ENCODE measurements at places on chromosomes 1 and 21. TPM values are rescaled to one million over a fixed set of nuclear protein-coding genes. Genes with fewer than 3 reads are reported as not detected.

GRCh38 chr1:47186267-47187185 is 3.3 kb downstream of the PDZK1IP1 start:
- no peak overlapping the region for H3K4me3 ChIP-seq
- no peak for DNase-seq
- no peaks in the 10 kb centered on the region for H3K27me3 ChIP-seq

RUNX1 gene
- total RNA-seq = 61.6 TPM

NID1 gene
- total RNA-seq = not detected

SNRPE gene
- 201 TPM for total RNA-seq

MXRA8 gene
- 0.80 TPM for total RNA-seq

DNA sequence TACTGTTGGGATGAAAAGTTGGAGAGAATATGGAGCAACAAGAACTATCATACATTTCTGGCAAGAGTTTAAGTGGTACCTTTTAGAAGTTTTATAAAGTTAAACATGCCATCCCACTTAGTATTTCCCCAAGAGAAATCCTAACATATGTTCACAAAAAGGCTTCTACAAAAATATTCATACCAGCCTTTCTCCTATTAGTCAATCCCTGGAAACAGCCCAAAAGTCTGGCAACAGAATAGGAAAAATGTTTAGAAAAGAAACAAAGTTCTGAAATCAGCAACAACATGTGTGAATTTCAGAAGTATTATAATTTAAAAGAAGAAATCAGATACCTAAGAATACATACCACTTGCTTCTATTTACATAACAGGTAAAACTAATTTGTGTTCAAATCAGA is 271.0 kb downstream of the DSCAM start:
- H3K4me1 ChIP-seq = no peaks in the 10 kb centered on the region
- H3K36me3 ChIP-seq = no peaks in the 10 kb centered on the region
- H3K4me3 ChIP-seq = no peak overlapping the region

SRSF11 gene
- total RNA-seq = 153 TPM

DNA sequence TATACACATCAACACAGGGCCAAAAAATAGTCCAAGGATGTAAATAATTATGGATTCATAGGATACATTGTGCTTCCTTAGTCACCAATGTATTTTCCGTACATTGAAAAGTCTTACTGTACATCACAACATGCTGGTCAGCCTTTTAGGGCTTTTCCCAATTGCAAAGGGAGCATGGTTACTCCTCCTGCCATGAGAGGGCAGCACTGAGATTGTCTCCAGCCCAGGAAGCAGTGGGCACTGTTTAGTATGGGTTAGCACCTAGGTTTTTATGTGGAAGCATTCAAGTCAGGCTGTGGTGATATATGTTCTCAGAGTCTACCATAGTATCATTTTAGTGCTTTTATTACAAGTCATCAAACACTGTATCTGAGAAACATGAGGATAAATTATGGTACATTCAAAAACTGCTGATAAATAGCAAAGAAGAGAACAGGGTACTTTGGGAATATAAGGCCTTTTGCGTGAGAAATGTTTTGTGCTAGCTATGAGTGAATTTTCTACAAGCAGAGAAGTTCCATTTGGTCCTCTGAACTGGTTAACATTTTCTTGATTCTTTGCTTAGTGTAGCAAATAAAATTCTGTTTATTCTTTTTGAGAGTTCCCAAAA is 34.0 kb downstream of the ST6GALNAC5 start:
- no peak overlapping the region for H3K4me3 ChIP-seq
- peak; percentile 35 for DNase-seq
- peaks cover 10% of the 10 kb centered on the region for H3K4me1 ChIP-seq
- H3K36me3 ChIP-seq = no peaks in the 10 kb centered on the region
- H3K27ac ChIP-seq = no peak overlapping the region

GRCh38 chr1:247337250-247337746 is 5.6 kb upstream of the ZNF496 start:
- no peak for DNase-seq
- H3K27ac ChIP-seq = no peak overlapping the region
- H3K36me3 ChIP-seq = no peaks in the 10 kb centered on the region
- no peak overlapping the region for H3K4me3 ChIP-seq
- 0 out of 2 replicates have a peak, but pooled peaks cover 4% of the 10 kb centered on the region for H3K4me1 ChIP-seq
- H3K27me3 ChIP-seq = no peaks in the 10 kb centered on the region

GRCh38 chr1:202131956-202132821 is 9.5 kb downstream of the GPR37L1 start:
- H3K4me3 ChIP-seq = no peak overlapping the region
- H3K4me1 ChIP-seq = peaks cover 12% of the 10 kb centered on the region
- H3K36me3 ChIP-seq = 0 out of 2 replicates have a peak, but pooled peaks cover 6% of the 10 kb centered on the region
- H3K27ac ChIP-seq = peak overlapping the region; percentile 27

DNA sequence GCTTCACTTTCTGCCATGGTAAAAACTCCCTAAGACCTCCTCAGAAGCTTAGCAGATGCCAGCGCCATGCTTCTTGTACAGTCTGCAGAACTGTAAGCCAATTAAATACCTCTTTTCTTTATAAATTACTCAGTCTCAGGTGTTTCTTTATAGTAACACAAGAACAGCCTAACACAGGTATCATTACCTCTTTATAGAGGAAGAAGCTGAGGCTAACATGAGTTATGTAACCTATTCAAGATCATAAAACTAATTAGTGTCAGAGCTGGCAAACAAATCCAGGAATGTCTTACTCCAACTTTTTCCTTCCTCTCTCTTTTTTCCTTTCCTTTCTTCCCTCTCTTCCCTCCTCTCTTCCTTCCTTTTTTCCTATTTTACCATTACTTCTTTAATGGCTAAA is 9.3 kb downstream of the NTMT2 start:
- H3K4me1 ChIP-seq = no peaks in the 10 kb centered on the region
- no peaks in the 10 kb centered on the region for H3K27me3 ChIP-seq
- no peak for DNase-seq

UBE2U gene
- not detected for total RNA-seq

DNA sequence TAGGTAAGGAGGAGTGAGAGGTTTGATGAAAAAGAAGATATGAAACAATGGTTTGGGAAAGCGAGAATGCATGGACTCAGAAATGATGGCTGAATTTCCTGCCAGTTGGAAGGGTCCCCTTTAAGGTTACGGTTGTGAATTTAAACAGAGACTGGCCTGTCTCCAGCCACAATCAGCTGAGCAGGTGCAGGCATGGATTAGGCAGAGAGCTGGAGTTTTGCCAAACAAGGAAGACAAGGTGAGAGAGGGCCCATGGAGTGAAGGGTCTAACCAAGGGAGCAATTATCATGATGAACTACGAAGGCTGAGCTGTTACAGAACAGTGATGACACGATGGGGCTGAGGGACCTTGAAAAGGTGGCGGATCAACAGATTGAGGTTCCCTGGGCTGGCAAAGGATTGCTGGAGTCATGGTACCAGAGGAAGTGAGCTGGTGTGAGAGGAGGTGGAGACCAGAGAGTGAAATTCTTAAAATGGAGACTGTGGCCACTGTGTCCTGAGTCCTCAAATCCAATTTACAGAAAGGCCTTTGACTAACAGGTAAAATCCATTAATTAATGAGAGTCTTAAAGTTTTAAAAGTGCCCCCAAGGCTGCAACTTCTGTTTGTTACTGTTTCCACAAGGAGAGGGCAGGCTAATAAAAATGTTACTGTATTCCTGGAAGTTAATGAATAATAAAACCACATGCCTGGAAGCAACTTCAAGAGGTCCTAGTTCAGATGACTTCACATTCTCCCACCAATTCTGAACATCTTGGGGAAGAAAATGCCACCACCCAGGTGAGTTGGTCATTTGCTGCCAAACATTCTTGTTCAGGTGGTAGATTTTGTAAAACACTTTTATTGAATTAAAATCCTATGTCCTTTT is 41.5 kb downstream of the LHX9 start:
- H3K27me3 ChIP-seq = no peaks in the 10 kb centered on the region
- no peak for DNase-seq
- no peak overlapping the region for H3K27ac ChIP-seq
- no peaks in the 10 kb centered on the region for H3K4me1 ChIP-seq
- H3K36me3 ChIP-seq = no peaks in the 10 kb centered on the region

Data from PC-9 (cell line).